Dermis microvascular lymphatic vessel endothelial cell (primary cell): ENCODE measurements at places on chromosomes 1 and 21. TPM values are rescaled to one million over a fixed set of nuclear protein-coding genes. Genes with fewer than 3 reads are reported as not detected.

Gene B3GALT2
- total RNA-seq = 1.5 and 3.7 TPM in 2 replicates

DNA sequence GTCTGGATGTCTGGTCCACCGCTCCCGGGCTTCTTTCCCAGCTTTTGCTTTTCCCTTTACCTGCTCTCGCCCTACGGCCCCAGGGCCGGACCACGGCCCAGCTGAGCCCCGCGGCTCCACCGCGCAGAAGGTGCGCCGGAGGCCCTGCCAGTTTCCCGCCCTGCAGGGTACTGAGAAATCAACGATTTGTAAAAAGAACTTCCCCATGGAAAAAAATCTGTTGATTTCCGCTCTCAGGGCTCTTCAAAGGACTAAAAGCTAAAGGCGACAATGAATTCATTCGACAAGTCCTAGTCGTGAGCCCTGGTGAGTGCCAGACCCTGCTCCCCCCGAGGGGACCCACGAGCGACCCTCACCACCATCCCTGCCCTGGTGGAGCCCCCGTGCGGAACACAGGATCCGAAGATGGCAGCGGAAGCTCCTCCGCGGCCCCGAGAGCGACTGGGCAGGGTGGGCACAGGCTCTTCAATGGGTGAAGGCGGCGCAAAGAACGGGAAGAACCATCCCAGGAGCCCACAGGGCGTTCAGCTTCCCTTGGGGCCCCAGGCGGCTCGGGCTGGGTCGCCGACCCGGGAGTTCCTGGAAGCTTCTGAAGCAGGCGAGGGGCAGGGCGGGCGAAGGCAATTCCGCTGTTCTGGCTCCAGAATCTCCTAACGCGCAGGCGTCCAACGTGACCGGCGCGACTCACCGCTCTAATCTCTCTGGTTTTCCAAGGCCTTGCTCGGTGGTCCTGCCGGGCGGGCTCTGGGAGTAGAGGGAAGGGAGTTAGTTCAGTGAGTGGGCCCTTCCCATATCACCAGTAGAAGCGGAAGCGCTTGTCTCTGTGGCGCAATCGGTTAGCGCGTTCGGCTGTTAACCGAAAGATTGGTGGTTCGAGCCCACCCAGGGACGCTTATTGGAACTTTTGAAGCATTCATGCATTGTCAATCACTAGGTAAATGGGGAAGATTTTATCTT lies 6.6 kb upstream of the RNU1-2 start:
- DNase-seq = peak; percentile 53

- DNase-seq = no peak
These were observed 1.8 kb downstream of the CDC20 start for GRCh38 chr1:43360616-43361015.

Gene NR1I3
- not detected in 2 replicates for total RNA-seq

Gene MATN1
- under 0.01 TPM in 1 of 2 replicates, not detected in the other for total RNA-seq

Gene PLD5
- total RNA-seq = not detected in 2 replicates

DNA sequence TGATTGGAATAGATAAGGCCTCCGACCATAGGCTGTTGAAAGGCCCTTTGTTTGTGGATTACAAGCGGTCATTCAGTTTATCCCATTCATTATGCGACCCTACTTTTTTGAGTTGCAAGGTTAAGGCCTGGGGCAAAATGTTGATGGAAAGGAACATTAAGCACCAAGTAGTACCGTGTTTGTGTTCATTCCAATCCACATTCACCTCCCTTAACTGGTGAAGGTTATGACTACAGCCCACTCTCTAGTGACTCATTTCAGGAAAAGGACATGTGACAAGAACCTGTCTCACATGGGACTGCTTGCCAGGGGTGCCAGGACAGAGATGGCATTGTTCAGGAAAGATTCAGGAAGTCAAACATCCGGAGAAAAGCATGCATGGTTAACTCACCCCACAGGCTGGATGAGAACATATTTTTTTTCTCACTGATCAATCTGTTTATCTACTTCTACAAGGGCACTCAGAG lies 81.6 kb downstream of the CD58 start:
- peak; percentile 94 for DNase-seq

- DNase-seq = no peak
These were observed 22.4 kb upstream of the FCER1A start for GRCh38 chr1:159279773-159280172.

Gene LCE1A
- total RNA-seq = not detected in 2 replicates

- no peak for DNase-seq
These were observed 127.9 kb upstream of the TMPRSS2 start for GRCh38 chr21:41635874-41636273.

GRCh38 chr1:225454733-225455132 lies 26.9 kb upstream of the LBR start:
- DNase-seq = no peak

- DNase-seq = no peak
These were observed 26.2 kb downstream of the ERI3 start for GRCh38 chr1:44328671-44329416.

DNA sequence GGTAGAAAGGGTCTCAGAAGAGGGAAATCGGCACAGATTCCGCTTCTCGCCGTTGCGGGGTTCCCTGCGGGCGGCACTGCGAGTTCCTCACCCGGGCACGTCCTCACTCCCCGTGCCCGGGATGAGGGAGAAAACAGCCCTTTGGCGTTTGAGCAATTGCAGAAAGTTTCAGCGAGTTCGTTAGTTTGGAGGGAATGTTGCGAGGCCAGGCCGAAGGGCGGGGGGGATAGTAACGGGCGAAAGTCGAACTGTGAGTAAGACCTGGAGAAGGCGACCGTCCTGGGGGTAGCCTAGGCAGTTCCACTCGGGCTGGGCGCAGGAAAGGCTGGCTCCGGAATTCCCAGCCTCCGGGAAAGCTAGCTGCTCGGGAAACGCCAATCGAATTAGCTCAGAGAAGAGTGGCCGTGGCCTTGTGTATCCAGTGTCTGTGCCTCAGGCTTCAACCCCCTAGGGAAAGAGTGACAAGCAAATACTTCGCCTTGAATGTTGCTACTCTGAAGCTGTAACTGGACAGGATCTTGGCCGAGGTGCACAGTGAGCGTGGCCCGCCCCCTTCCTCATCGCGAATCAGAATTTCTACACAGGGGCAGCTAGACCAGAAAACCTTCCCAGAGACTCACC lies 787 bp downstream of the PTGFR start:
- no peak for DNase-seq

Gene ST6GALNAC5
- not detected in 2 replicates for total RNA-seq

Gene PRMT2
- total RNA-seq = 96.2 and 141 TPM in 2 replicates

Gene A3GALT2
- not detected in 2 replicates for total RNA-seq

GRCh38 chr21:46113497-46114176 lies 15.7 kb downstream of the COL6A2 start:
- DNase-seq = no peak

DNA sequence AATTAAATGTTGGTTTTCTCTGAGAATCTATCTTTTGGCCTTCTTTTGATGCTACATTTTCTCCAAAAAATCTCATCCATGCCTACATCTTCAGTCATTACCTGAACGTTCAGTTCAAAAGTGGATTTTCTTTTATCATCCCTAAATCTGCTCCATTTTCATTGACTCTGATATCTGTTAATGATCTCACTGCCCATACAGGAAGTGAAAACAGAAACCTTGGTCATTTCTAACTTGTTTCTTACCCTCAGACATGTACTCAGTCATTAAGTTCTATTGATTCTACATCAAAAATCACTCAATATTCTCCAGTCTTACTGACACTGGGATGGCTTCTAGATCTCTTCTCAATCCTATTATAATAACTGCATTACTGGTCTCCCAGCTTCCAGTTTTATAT lies 22.7 kb downstream of the PRKACB start:
- DNase-seq = no peak

Gene FAM167B
- total RNA-seq = 0.64 and 1.9 TPM in 2 replicates

GRCh38 chr1:221289103-221289502 lies 409.9 kb downstream of the HLX start:
- DNase-seq = no peak

Gene CNKSR1
- not detected in 2 replicates for total RNA-seq
